ENCODE measurements at places on chromosomes 13 and 19.
A peak's percentile ranks its signal among the peaks of the same experiment; 100 is the strongest.

GRCh38 chr13:29154390-29154789, 334.3 kb downstream of the MTUS2 start:
- DNase-seq, result no peak

DNA sequence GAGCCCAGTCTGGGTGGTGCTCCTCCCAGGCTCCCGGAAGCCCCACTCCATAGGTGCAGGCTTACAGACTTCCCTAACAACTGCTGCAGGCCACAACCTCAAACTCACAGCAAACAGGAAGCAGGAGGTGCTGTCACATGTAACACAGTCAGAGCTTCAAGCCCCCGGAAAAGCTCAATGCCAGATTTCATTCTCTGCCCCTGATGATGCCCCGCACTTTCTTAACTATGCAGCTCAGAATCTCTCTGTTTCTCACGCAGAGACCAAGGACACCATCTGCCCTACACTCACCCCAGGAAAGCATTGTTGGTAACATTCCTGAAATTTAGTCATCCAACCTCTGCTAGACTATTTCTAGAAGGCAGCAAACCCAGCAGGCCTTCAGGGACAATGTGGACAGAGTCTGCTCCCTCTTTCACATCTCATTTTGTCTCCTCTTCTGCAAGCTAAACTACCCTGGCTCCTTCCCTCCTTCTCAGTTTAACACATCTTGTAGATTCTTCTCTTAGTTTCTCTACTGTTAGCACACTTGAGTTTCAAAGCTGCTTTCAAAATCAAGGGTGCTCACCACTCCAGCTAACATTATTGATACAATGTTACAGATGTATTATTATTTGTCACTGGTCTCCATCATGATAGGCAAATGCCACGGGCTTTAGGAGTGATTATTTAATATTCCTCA, 162.5 kb downstream of the KCTD12 start:
- DNase-seq, result no peak

DNA sequence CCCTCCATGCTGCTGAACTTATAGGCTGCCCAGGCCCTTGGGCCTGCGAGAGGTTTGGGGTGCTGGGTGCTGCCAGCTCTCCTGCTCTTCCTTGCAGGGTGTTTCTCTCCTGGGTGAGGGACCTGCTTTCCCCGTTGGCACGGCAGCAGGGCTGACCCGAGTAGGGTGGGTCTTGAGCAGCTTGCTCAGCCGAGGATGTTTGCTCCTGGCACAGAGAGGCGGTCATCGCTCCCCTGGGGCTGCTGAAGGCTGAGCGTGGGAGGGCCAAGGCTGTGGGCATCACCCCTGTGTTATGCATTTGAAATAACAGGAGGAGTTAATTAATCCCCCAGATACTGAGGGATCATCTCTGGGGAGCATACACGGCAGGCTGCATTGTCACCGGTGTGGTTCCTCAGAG, 5.3 kb downstream of the KCTD15 start:
- no peak for DNase-seq

DNA sequence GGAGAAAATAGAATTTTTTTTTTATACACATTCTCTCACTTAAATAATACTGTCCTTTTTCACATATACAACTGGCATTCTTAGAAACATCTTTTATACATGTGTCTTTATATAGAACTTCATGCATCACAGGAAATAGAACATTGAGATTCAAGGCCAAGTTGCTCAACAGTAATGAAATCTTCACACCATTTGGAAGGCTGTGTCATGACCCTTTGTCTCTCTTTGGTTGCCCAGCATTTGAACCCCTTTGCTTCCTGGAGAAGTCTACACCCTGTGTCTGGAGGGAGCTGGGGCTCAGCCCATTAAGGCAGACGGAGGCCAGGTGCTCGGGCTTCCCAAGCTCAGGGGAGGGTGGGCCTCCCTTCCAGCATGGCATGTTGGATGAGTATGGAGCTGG, 41.1 kb downstream of the B3GLCT start:
- DNase-seq, result no peak

DNA sequence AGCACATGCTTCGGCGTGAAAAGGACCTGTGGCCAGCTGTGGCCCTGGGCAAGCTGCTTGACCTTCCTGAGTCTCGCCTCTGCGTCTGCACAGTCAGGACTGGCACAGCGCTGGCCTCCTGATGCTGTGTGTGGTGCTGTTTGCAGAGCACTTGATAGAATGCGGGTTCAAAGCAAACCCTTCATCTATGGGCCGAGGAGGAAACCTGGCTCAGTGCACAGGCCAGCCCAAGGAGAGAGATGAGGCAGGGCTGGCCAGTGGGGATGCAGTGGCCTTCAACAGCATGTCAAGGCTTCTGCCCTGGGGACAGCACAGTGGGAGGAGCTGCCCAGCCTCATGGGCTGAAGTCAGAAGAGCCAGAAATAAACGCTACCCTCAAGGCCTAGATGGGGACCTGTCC, 21.3 kb upstream of the VSTM2B start:
- no peak for DNase-seq

DNA sequence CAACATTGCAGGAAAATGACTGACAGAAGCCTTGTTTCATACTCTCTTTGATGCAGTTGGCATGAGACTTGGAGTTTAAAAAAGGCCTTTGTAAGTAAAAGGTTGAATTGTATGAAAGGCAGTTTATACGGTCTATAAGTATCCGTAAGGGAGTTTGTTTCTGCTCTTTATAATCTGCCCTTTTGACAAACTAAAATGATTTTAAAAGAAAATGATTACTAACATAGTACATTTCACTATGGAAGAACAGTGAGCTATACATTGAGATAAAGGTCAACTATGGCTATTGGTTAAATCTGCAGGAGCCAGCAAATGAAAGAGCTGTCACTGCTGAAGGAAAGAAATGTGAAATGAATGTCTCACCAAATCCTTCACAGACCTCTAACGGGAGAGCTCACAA, 296.1 kb upstream of the SLITRK6 start:
- DNase-seq, result no peak

DNA sequence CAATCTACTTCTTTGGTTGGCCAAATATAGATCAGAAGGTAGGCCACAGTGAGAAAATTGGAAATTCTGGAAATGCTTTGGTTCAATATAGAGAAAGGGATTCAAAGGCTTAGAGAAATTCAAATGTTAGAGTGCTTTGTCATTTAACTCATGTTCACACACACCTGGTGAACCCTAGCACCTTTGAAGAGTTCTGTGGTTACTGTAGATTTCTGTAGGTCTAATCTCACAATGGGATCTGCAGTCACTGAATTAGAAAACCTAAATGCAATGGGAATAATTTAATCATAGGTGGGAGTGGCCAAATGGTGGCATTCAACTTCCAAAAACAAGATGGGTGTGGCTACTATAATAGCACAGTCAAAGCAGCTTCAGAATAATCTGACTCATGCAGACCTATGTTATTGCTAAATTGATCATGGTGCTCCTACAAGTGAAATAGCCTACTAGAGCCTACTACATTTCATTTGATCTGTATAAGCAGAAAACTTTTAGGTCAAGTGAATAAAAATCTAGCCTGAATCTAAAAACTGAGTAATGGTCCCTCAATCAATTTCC, 1152.9 kb downstream of the PCDH9 start:
- no peak for DNase-seq

DNA sequence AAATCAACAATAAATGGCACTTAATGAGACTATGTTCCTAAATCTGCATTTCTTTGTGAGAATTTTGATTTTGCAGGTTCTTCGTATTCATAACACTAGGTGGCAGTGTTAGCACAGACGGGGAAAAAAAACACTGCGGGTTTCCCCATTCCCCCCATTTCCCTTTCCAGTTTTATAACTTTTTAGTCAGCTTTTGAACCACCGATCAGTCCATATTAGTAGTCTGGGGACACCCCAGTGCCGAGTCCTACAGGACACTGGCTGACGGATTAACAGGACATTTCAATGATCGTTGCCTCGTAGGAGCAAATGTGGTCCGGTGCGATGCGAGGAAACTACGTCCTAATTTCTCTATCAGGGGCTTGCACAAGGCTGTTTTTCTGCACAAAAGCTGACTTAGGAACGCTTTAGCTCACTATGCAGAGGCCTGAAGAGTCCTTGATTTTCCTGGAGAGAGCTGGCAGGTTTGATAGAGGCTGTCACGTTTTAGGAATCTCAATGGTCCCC, 234.3 kb downstream of the LMO7 start:
- DNase-seq, result no peak

DNA sequence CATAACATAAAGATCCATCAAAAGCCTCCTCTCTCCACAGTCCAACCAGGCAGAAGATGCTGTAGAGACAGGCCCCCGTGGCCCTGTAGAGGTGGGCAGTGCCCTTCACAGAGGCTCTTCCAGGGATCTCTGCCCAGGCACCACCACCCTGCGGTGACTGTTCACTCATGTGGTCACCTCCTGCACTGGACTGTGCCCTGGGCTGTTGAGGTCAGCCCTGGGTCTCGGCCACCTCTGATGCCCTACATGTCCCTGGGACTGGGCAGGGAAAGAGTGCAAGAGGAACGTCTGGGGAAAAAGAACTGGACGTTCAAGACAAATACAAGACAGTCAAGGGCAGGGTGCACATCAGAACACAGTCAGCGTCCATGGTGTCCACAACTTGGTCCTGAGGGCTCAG, 22.3 kb downstream of the PEPD start:
- DNase-seq, result no peak

DNA sequence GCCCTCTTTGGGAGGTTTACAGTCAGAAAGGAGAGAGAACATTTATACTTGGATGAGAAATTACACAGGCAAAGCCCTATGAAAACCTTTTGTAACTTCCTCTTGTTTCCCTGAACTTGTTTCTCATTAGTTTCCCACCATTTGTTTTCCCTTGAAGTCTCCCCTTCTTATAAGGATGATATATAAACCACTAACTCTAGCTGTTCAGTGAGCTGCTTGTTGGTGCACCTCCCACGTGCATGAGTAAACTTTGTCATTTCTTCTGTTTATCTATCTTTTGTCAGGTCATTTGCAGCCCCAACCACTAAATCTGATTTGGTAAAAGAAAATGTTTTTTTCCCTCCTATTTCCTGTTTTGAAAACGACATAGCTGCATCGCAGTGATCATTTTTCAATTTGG, 919.9 kb downstream of the SLITRK1 start:
- no peak for DNase-seq

- no peak for DNase-seq
Observed at GRCh38 chr19:18514800-18515682, 6.8 kb downstream of the ELL start.

- DNase-seq, result no peak
Observed at GRCh38 chr19:16040642-16041041, 35.7 kb upstream of the TPM4 start.

DNA sequence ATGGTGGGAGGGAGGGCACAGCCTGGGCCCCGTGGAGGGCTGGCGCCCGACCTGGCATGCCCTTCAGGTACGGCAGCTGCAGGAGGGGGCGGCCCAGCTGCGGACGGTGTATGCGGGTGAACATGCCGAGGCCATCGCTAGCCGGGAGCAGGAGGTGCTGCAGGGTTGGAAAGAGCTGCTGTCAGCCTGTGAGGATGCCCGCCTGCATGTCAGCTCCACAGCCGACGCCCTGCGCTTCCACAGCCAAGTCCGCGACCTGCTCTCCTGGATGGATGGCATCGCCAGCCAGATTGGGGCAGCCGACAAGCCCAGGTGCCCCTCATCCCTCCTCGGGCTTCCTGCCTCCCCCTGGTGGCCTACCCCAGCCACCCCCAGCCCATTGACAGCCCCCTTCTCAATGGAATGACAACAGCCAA, 16.6 kb upstream of the SHKBP1 start:
- no peak for DNase-seq

- DNase-seq, result no peak
Observed at GRCh38 chr13:52394586-52394985, 11.4 kb downstream of the THSD1 start.

GRCh38 chr19:953445-954271, 27.8 kb downstream of the ARID3A start:
- no peak for DNase-seq

DNA sequence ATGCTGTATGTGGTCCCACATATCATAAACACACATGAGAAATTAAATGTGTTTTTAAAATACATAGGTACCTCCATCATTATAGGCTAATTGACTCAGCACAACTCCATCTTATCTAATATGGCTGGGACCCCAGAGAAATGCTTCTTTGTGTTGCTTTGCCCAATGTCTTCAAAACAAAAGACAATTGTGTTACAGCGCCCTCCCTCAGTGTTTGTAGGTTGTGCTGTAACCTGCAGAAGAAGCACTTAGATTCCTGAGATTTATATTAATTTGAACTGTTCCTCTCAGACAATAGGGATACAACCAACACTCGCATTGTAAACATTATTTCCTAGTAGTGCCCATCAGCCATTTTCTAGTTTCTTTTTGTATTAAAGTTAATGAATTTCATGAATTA, 303.4 kb downstream of the MZT1 start:
- no peak for DNase-seq

- peak; percentile 98 for DNase-seq
Observed at GRCh38 chr19:10380313-10381102, at the start of gene TYK2. Gene TYK2 (minus strand): TSS chr19:10380572. CDS start chr19:10378406, 2,166 bp downstream.

- DNase-seq, result no peak
Observed at GRCh38 chr13:31060220-31060619, 101.5 kb downstream of the HSPH1 start.

DNA sequence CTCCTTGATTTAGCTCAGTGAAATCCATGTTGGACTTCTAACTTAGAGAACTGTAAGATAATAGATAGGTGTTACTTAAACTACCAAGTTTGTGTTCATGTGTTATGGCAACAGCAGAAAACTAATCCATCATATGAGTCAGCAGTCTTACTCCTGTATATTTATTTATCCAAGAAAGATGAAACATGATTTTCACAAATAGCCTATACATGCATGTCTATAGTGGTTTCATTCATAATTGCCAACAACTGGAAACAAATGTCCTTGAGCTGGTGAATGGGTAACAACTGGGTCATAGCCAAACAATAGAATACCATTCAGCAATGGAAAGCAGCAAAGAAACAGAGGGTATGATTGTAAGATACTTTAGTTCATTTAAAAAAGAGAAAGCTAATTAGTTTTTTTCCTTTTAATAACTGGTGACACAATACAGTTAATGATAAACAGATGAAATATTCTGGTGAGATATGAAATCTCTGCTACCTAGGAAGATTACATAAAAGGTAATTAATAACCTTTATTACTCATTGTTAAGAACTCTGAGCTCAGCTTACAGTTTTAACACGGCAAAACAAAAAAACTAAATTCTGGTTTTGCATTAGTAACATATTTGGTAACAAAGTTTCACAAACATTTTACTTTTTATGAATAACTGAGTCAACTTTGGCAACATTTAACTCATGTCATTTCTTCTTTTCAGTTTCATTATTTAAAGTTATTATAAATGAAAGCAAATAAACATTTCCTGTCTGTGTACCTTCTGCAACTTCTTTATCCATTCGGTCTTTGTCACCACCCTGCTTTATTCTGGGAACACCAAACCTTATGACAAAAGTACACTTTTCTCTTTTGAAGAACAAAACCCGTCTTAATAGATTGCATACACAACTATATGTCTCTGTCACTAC, 181.3 kb downstream of the LIG4 start:
- no peak for DNase-seq

- no peak for DNase-seq
Observed at GRCh38 chr13:105463011-105463501, 1072.4 kb downstream of the EFNB2 start.

- DNase-seq, result no peak
Observed at GRCh38 chr13:97459215-97459777, 25.3 kb downstream of the RAP2A start.

- no peak for DNase-seq
Observed at GRCh38 chr13:100648354-100648753, 26.2 kb downstream of the TMTC4 start.

GRCh38 chr19:49468746-49469447, 5.1 kb upstream of the FLT3LG start:
- no peak for DNase-seq

GRCh38 chr19:40512473-40513344, 45.9 kb downstream of the SPTBN4 start:
- peak; percentile 50 for DNase-seq

- DNase-seq, result no peak
Observed at GRCh38 chr13:60158321-60158801, 5.4 kb downstream of the DIAPH3 start.

Measured in NCI-H1105 (cell line).